ENCODE measurements at places on chromosomes 7 and 10. TPM values are rescaled to one million over a fixed set of nuclear protein-coding genes. Genes with fewer than 3 reads are reported as not detected.

PGAM2 gene
- total RNA-seq = not detected

NPSR1 gene
- total RNA-seq = not detected

DNA sequence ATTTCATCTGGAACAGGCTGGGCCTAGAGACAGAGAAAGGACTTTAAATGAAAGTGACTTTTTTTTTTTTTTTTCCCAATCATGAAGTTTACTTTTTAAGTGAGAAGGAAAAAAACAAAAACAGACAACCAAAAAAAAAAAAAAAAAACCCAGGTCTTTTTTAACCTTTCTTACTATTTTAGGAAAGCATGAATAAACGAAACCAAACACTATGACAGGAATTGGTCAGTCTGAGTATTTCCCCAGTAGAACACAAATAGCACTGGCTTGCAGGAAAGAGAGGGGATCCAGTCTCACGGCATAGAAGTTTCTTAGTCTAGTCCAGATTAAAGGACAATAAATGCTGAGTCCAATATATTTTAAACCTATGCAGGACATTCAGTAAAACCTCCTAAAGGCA lies 180.5 kb upstream of the CCDC6 start:
- H3K4me1 ChIP-seq = no peaks in the 10 kb centered on the region
- no peak for DNase-seq
- H3K36me3 ChIP-seq = peaks cover 13% of the 10 kb centered on the region
- H3K27ac ChIP-seq = no peak overlapping the region
- no peak overlapping the region for H3K4me3 ChIP-seq
- no peaks in the 10 kb centered on the region for H3K27me3 ChIP-seq

- H3K4me1 ChIP-seq = no peaks in the 10 kb centered on the region
- H3K4me3 ChIP-seq = peak overlapping the region; percentile 58
- H3K27ac ChIP-seq = no peak overlapping the region
- peaks cover 11% of the 10 kb centered on the region for H3K27me3 ChIP-seq
Measured at GRCh38 chr7:128829391-128830166, 627 bp upstream of the FLNC start.

GRCh38 chr10:117214401-117214800 lies 17.1 kb downstream of the KCNK18 start:
- H3K27ac ChIP-seq = no peak overlapping the region
- peak; percentile 55 for DNase-seq
- no peak overlapping the region for H3K4me3 ChIP-seq
- peaks cover 57% of the 10 kb centered on the region for H3K27me3 ChIP-seq

DNA sequence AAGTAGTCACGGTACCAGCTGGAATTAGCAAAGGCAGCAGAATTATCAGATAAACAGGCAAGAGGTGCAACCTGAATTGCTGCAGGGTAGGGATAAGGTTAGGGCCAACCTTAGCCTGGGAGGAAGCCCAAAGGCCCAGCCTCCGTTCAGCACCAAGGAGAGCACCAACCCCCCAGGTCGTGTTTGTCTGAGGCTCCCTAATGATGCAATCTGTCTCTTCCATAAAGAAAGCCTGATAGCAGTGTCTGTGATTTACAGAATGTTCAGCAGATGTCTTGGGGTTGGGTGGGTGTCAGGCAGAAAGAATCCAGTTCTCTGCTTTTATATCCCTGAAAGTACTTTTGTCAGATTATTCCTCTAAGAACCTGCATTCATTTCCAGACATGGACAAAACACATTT lies 328.4 kb upstream of the AOAH start:
- no peaks in the 10 kb centered on the region for H3K36me3 ChIP-seq
- H3K27me3 ChIP-seq = peaks cover 26% of the 10 kb centered on the region
- no peak overlapping the region for H3K4me3 ChIP-seq

- no peaks in the 10 kb centered on the region for H3K36me3 ChIP-seq
- no peak overlapping the region for H3K4me3 ChIP-seq
- no peak overlapping the region for H3K27ac ChIP-seq
- H3K27me3 ChIP-seq = peaks cover 4% of the 10 kb centered on the region
Measured at GRCh38 chr10:1464881-1465417, 272.4 kb downstream of the ADARB2 start.

DNA sequence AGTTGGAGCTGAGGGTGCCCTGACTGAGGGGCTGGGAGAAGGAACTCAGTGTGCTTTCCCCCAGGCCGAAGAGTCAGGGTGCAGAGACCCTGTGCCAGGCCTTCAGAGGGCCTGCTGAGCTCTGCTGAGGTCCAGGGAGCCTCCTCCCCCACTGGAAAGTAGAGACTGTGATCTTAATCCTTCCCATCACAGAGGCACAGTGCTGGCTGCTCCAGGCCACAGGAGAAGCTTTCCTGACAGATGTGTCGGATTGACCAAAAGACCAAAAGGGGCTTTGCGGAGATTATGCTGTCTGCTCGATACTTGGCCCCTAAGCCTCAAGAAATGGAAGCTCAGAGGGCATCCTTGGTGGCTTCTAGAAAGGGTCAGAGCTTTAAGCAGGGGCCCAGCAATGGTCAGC lies 32.9 kb upstream of the BTRC start:
- H3K27ac ChIP-seq = no peak overlapping the region
- no peak overlapping the region for H3K4me3 ChIP-seq
- H3K27me3 ChIP-seq = peaks cover 36% of the 10 kb centered on the region
- no peaks in the 10 kb centered on the region for H3K4me1 ChIP-seq

DNA sequence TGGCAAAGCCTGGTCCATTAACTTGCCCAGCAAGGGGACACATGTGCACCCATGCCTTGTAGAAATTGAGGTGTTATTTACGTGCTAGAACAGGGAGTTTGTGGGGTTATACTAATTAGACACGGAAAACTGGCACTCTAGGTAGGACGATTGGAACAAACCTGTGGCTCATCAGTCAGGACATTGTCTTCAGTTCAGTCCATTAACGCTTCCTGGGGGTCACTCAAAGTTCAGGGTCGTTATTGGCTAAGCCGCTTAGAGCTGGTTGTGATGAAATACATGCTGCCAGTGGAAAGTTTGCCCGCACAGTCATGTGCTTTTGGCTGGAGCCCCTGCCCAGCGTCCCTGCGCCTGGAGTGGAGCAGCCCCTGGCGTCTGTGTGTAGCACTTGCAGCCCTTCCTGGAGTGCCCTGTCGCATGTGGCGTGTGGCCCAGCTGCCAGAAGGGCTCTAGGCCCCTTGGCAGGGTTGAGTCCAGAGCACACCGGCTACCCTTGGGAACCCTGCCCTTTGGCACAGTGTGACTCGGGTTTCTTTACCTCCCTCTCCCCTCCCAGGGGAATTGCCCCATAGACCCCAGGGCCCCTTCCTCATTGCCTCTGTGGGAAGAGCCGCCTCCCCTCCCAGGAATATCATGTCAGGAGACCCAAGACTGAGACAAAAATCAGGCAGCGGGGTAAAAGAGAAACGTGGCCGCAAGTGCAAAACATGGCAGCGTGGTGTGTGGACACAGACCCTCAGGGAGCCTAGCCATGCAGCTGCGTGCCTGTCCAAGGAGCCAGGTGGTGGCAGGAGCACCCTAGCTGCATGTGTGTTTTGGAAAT lies 9.8 kb downstream of the ZNF775 start:
- DNase-seq = no peak
- H3K4me3 ChIP-seq = no peak overlapping the region
- no peaks in the 10 kb centered on the region for H3K4me1 ChIP-seq
- H3K36me3 ChIP-seq = no peaks in the 10 kb centered on the region
- no peaks in the 10 kb centered on the region for H3K27me3 ChIP-seq

GRCh38 chr7:22771194-22771871 lies 44.3 kb downstream of the IL6 start:
- peaks cover 22% of the 10 kb centered on the region for H3K27me3 ChIP-seq
- H3K4me1 ChIP-seq = no peaks in the 10 kb centered on the region
- DNase-seq = no peak
- no peak overlapping the region for H3K27ac ChIP-seq
- no peaks in the 10 kb centered on the region for H3K36me3 ChIP-seq

DNA sequence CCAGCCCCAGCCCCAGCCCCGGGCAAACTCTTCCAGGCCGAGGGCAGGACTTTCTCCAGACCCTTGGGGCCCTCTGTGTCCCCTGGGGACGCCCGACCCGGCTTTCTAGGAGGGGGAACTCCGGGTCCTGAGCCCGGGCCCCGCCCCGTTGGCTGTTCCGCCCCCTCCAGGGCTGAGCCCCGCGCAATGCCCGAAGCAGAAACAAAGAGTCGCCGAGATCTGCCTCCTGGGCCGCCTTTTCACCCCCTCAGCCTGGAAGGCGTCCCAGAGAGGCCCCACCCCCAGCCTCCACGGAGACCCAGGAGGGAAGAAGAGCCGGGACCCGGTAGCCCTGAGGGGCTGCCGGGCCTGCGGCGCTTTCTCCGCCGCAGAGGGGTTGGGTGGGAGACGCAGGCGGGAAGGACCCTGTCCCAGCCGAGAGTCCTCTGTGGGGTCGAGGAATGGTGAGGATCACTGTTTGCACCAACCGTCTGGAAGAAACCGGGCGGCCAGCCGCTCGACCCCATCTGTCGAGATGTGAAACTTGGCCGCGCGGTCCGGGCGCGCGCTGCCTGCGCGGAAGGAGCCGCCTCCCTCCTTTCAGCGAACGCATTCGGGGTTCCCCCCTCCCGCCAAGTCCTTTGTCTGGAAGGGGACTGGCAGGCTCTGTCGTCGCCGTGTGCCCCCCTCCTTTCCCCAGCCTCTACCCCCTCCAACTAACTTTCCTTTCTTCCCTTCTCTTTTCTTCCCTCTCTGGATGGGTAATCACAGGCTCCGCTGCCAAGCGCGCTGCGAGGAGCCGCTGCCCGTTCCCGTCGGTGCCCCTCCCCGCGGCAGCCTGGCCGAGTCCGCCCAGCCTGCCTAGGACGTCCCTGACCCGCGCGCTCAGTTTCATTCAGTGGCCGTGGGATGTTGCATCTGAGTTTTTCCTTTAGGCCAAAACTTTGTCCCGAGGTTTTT lies 10.2 kb downstream of the EN2 start:
- no peaks in the 10 kb centered on the region for H3K36me3 ChIP-seq
- H3K4me3 ChIP-seq = no peak overlapping the region
- H3K27ac ChIP-seq = no peak overlapping the region

- no peak overlapping the region for H3K4me3 ChIP-seq
- H3K36me3 ChIP-seq = no peaks in the 10 kb centered on the region
- peaks cover 1% of the 10 kb centered on the region for H3K4me1 ChIP-seq
- no peak overlapping the region for H3K27ac ChIP-seq
- no peak for DNase-seq
Measured at GRCh38 chr7:94429153-94429552, 34.5 kb downstream of the COL1A2 start.

- H3K27ac ChIP-seq = peak overlapping the region; percentile 25
- peak overlapping the region; percentile 12 for H3K4me3 ChIP-seq
- DNase-seq = peak; percentile 82
- peaks cover 34% of the 10 kb centered on the region for H3K4me1 ChIP-seq
- no peaks in the 10 kb centered on the region for H3K27me3 ChIP-seq
Measured at GRCh38 chr7:23759671-23760391, 49.8 kb downstream of the STK31 start.
